Progenitor cell of endocrine pancreas (in vitro differentiated cells): ENCODE measurements at places on chromosomes 1 and 21.

- no peak for DNase-seq
Measured at GRCh38 chr1:152029144-152029928, 7.5 kb downstream of the S100A11 start.

- DNase-seq: no peak
Measured at GRCh38 chr1:88610687-88611086, 73.4 kb upstream of the PKN2 start.

DNA sequence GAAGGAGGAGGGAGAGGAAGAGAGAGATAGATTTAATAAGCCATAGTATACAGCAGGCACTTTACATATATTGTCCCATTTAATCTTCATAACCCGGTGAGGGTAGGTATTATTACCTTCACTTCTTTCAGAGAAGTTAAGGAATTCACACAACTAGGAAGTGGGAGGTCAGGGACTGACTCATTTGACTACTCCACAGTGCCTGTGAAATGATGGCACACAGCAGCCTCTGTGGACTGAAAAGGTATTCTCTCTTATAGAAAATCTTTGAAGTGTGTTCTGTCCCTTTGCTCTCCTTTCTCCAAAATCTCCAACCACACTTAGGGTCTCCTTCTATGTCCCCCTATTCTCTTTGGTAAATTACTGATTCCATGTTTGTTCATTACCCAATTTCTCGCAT is 23.9 kb downstream of the PALMD start:
- no peak for DNase-seq

DNA sequence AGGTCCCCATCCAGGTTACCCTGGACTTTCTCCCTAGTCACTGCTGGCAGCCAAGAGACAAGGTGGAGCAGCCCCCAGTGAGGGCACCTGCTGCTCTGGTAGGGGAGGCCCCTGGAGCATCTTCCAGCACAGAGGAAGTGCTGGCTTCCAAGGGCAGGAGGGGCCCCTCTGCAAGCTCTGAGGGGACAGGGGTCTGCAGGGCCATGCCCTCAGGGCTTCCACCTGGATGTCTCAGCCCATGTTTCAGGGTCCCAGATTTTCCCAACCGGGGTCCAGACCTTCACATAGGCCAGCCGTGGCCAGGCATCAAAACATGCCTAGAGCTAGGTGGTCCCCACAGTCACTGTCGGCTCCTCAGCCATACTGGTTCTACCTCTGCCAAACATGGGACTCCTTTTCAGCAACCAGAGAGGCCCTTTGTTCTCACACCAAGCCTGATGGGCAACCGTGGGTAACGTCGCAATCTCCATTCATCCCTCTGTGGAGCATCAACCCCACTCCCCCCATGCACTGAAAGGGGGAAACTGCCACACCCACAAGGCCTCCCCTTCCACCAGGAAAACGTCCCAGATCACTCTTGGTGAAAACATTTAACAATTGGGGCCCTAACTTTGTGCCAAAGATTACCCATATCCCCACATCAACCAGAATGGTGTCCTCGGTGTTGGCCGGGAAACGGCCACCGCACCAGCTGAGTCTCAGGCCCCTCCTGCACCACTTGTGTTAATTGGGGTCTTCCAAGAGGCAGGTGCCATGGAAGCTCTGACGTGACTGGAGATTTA is 1.9 kb upstream of the COL6A2 start:
- DNase-seq: no peak

- no peak for DNase-seq
Measured at GRCh38 chr1:224541901-224542630, 74.1 kb upstream of the CNIH3 start.

- DNase-seq: peak; percentile 14
Measured at GRCh38 chr21:34202553-34203372, 129.4 kb downstream of the MRPS6 start.

GRCh38 chr1:2832506-2833453 is 31.3 kb upstream of the TTC34 start:
- no peak for DNase-seq
